ENCODE measurements at places on chromosomes 5 and 9.

DNA sequence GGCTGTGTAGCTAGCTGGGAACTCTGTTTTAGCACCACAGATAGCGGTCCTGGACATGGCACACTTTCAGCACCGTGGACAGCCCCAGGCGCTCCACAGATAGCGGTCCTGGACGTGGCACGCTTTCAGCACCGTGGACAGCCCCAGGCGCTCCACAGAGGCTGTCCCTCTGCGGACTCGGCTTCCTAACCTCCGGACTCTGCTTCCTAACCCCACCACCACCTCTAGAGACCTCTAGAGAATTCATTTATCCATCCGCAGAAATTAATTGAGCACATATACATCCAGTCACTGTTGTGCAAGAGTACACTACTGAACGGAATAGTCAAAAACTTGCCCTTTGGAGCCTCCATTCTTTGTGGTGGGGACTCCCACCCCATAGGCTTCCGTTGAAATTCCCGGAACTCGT, 27.4 kb downstream of the UNC5A start:
- DNase-seq = peak; percentile 36

DNA sequence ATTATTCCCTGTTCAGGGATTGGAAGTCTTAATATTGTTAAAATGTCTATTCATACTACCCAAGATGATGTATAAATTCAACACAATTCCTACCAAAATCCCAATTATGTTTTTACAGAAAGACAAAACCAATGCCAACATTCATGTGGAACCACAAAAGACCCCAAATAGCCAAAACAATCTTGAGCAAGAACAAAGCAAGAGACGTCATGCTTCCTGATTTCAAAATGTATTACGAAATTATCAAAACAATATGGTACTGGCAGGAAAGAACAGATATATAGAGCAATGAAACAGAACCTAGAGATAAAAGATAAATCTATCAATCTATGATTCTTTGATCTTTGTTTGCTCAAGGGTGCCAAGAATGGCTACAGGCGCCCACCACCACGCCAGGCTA, 237.9 kb downstream of the TAF11L14 start:
- no peak for DNase-seq

DNA sequence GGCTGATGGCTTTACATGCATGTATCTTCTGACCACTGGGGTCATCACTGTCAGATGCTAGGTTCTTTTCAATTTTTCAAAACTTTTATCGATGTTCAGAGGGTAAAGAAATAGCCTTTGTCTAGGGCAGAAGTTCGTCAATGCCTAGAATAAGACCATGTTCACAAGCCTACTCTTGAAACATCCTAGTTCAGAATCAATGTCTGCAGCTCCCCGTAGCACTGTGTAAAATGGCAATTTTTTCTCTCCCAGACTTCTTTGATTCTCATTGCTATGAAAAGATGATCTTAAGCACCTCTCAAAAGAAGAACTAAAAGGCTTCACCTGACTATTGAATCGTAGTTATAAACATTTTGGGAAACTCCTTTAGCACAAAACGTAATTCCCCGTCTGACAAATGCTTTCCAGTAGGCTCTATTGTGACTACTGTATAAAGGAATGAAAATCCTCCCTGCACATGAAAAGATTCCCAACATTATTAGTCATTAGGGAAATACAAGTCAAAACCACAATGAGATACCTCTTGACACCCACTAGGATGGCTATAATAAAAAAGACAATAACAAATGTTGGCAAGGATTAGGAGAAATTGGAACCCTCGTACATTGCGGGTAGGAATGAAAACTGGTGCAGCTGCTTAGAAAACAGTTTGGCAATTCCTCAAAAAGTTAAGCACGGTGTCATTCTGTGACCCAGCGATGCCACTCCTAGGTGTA, 263.5 kb downstream of the ARHGAP26 start:
- DNase-seq = no peak

DNA sequence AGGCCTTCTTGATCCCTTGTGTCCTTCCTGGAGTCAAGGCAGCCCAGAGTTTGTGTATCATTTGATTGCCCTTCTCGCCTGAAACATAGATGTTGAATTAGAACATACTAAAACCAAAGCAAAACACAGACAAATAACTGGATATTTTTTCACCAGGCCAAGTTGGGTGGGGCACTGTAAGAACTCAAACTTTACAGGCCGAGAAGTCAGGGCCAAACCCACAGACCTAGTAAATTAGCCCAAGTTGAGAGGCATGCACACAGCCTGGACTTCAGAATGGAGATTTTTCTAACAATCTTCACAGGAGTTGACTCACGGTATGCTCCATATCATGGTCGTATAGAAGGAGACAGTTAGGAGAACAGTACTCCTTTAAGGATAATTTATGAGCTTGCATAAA, 121.7 kb downstream of the PIK3R1 start:
- DNase-seq = no peak

GRCh38 chr9:112532427-112532826, 45.8 kb downstream of the KIAA1958 start:
- DNase-seq = no peak

Measured in stimulated activated CD8-positive, alpha-beta memory T cell treated with anti-CD3 and anti-CD28 coated beads, Interleukin-7, amount 100 ng/mL, for 4 hours (primary cell).